NCI-H2029 treated with DMSO at 0.1 percent for 48 hours (cell line): ENCODE measurements at places on chromosomes 16 and 17.

GRCh38 chr17:59369031-59369975 is 37.8 kb downstream of the YPEL2 start:
- DNase-seq, result no peak

DNA sequence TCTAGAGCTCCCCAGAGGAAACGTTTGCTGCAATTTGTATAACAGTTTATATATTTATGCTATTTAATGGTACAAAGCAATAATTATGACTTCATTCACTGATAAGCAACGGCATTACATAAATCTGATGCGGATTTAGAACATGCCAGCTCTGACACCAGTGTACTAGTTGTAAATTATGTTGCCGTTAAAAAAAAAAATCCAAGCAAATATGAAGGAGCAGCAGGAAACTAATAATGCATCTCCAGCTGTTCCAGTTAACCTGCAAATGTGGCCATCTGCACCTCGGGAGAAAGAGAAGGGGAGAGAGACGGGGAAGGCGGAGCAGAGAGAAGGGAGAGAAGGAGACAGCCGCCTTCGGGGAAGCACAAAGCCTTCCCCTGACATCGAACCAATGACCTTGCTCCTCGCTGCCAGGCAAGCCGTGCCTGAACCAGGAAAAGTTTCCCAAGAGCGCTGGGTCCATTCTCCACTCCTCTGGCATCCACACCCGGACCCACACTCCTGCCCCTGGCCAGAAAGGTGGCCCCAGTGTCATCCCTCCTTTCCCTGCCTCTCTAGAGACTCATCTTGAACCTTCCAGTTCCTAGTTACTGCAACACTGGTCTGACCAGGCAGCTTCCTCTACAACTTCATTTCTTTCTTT is 174.8 kb downstream of the C16orf78 start:
- DNase-seq, result no peak

DNA sequence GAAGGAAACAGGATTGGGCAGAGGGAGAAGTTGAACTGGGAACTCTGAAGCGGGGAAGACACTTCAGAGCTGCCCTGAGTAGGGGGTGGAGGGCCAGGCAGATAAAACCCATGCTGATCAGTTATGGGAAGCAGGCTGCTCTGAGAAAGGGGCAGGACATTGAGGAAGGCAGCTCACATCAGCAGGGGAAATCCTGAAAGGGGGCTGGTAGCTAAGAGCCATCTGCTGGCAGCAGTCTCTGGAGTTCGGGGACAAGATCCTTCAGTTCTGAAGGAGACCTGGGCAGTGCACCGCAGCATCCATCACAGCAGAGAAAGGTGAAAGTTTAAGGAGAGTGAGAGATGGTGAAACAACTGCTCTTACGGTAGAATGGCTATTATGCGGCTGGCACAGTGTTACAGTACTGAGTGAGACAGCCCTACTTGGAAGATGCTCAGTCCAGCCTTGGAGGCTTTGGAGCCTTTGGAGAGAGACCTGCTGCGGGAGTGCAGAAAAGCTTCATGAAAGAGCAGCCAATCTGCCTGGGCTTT is 5.4 kb upstream of the KIF18B start:
- DNase-seq, result no peak

DNA sequence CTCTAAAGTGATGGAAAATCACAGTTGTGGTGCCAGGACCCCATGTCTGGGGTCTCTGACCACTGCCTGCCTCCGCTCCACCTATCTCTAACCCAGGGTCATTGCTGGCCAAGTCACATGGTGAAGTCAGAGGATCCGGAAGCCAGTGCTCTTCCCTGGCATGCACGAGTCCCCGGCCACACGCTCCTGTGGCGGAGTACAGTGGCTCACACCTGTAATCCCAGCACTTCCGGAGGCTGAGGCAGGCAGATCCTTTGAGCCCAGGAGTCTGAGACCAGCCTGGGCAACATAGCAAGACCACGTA is 21.5 kb upstream of the RBFOX3 start:
- DNase-seq, result no peak
